ENCODE measurements at places on chromosomes 5 and 9.
A peak's percentile ranks its signal among the peaks of the same experiment; 100 is the strongest.

GRCh38 chr5:64865662-64866061, 96.9 kb downstream of the CWC27 start:
- DNase-seq, result no peak

DNA sequence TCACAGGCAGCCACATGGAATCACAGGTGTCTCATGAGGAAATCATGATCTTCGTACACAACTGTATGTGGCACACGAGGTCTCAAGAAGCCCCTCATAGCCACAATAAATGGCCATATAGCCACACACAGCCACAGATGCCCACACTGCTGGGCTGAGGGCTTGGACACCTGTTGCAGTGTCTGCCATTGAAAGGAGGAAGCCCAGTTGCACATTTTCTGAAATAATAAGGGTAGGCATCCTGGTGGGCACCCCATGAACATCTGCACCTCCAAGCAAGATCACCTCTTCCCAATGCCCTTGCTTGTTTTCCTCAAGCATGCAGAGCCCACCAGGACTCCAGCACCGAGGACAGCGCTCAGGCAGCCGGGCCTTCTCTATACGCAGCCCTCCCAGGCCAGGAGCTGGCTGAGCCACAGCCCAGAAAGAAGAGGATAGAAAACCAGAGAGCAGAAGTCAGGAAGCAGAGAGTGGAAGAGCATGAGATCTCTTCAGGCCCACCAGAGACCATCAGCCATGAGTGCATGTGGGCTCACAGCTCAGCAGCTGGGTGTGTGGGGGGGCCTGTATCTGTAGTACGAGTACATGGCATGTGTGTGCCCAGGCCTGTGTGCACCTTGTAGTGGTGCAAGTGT, 1.0 kb upstream of the ACSL6 start:
- peak; percentile 61 for DNase-seq

GRCh38 chr5:21646469-21646868, 1206.7 kb downstream of the CDH12 start:
- DNase-seq, result no peak

DNA sequence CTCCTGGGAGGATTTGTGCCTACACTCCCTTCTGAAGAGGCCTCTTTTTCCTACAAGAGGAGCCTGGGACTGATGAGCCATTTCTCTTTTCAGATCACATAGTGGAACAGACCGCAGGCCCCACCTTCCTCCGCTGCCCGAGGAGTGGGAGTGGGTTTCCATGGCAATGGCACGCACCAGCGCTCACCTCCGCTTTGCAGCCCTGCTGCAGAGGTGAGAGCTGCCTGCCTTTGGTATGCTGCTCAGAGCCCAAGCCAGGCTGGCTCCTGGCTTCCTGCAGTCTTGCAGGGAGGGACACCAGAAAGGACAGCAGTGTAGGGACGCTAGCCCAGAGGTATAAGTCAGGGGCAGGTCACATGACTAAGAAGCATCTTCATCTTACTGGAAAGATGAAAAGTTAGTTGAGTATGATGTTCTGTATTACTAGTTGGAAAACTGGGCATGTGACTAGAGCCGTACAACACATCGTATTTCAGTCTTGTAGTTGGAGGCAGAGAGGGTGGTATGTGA, 12.4 kb downstream of the PTTG1 start:
- no peak for DNase-seq

- DNase-seq, result no peak
These were observed 122.1 kb upstream of the ADAMTS16 start for GRCh38 chr5:5017827-5018577.

GRCh38 chr5:73459366-73459765, 10.8 kb upstream of the FOXD1 start:
- DNase-seq, result no peak

- no peak for DNase-seq
These were observed 298.1 kb downstream of the CETN3 start for GRCh38 chr5:90111364-90112032.

DNA sequence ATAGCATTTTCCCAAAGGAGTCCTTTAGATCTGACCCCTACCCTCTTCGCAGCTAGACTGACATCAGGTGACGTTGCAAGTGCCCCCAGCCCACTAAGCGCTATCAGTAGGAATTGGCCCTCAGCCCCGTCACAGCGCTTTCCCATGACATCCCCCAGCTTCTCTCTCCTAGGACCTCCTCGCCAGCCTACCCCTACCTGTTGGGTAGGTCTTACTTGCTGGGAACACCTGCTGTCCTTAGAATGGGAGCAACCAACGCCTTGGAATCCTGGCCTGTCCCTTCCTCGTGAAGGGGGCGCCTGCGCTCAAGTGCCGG, 584 bp upstream of the PIP5K1B start:
- DNase-seq, result no peak

- no peak for DNase-seq
These were observed 124.4 kb downstream of the SLC28A3 start for GRCh38 chr9:84216151-84216550.

- no peak for DNase-seq
These were observed 4.4 kb downstream of the NSMF start for GRCh38 chr9:137454597-137455358.

- DNase-seq, result no peak
These were observed 294.7 kb upstream of the DMRT1 start for GRCh38 chr9:546797-547223.

GRCh38 chr9:84271921-84272556, 68.5 kb downstream of the SLC28A3 start:
- DNase-seq, result no peak

- DNase-seq, result no peak
These were observed 48.4 kb upstream of the EPB41L4B start for GRCh38 chr9:109369285-109369684.

- no peak for DNase-seq
These were observed 18.2 kb downstream of the RUSC2 start for GRCh38 chr9:35508069-35508468.

- peak; percentile 44 for DNase-seq
These were observed 3.0 kb upstream of the HRCT1 start for GRCh38 chr9:35903049-35903448.

DNA sequence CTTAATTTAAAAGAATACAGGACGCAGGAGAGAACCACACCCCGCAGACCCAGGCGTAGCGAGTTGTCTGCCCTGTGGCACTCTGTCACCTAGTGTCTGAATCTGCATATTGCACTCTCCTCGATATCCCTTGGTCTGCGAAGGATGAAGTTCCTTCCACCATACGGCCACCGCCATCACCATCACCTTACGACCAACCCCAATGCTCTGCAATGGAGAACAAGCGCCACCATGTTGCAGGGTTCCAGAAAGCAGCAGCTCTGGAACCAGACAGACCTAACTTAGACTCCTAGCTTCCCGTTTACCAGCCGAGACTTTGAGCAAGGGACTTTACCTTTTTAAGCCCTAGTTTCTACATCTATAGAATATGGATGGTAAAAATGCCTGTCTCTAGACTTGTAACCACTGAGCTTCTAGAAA, 77.4 kb upstream of the DMRT1 start:
- DNase-seq, result peak; percentile 17

DNA sequence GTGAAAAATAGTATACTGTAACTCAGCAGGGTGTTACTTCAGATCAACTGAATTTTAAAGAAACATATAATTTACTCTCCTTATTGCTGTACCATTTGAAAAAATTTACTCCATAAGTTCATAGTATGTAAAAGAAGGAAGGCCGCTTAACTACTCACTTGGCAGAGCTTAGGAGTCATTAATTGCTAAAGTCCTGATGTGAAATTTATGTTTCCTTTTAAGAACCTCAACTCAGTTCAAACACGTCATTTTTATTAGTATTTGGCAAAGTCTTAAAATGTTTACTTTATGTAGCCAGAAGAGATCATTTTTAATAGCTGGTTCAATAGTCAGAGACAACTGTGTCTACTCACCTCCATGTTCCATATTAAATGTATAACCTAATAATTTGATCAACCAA, 268.6 kb downstream of the CDH10 start:
- no peak for DNase-seq

GRCh38 chr5:43773478-43773844, 170.5 kb downstream of the NNT start:
- no peak for DNase-seq

- no peak for DNase-seq
These were observed at the start of gene CORO2A for GRCh38 chr9:98192503-98193335. CORO2A (minus strand) TSS chr9:98192637; CDS start chr9:98157660, 34,977 bp downstream.

- DNase-seq, result no peak
These were observed 1.0 kb downstream of the CEMIP2 start for GRCh38 chr9:71767163-71767775.

DNA sequence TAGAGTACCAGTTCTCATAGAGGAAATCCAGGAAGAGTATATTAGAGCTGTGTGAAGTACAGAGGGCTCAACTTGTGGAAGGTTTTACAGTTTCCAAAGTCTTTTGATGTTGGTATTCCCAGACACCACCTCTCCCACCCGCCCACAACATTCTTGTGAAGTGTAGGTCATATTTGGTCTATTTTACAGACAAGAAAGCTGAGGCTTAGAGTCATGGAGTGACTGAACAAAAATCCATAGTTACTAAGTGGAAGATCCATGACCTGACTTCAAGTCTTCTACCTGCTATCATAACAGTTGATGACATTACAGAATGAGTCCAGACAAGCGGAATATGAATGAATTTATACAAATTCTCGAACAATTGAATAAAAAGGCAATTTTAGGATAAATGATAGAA, 187.1 kb upstream of the RPS23 start:
- no peak for DNase-seq

Measured in smooth muscle cell of the brain vasculature (primary cell).